ENCODE measurements at places on chromosomes 12 and 14.
A peak's percentile ranks its signal among the peaks of the same experiment; 100 is the strongest.

DNA sequence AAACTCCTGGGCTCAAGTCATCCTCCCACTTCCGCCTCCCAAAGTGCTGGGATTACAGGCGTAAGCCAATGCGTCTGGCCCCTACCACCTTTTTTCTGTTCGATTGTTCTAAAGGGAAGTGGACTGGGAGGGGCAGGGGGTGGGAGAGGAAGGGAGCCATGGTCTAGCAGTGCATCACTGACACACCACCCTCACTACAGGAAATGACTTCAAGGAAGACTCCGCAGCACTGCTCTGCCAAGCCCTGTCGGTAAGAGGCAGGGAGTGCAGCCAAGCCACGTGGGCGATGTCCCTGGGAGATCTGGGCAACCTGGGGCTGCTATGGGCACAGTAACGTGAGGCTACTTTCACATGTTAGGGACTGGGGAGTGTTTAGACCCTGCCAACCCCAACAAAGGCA lies 18.0 kb downstream of the LRRC74A start:
- peak; percentile 69 for DNase-seq

- DNase-seq = no peak
Observed at GRCh38 chr14:96576359-96576758, 74.2 kb downstream of the PAPOLA start.

GRCh38 chr14:76720382-76720813 lies 40.9 kb upstream of the VASH1 start:
- no peak for DNase-seq

DNA sequence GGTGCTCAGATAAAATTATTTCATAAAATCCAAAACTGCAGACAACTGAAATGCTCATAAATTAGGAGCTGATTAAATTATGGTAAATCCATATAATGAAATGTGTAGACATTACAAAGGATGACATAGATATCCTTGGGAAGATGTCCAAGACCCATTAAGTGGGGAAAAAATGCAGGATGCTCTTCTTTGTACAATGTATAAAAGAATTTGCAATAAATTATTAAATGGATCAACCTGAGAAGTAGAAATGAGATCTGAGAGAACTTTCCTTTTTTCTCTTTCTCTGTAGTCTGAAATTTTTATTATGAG lies 336.4 kb upstream of the E2F7 start:
- no peak for DNase-seq

- DNase-seq = no peak
Observed at GRCh38 chr12:79871621-79872020, 63.3 kb downstream of the PPP1R12A start.

DNA sequence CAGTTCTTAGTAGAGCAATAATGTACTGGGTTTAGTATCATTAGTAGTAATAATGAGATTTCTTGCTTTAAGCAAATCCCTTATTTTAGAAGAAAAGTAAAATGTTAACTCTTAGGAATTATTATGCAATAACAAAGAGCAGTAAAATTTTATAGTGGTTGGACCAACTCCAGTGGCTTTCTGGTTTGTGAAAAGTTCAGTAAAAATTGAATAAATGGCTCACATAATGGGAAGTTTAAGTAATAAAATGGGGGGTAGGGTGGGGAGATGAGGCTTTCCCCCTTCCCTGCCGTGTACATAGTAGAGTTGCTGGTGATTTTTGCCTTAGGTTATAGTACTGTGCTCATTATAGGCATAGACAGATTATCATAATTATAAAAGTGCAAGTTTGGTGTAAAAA lies 250.5 kb upstream of the ATP2B1 start:
- no peak for DNase-seq

GRCh38 chr12:57850854-57851430 lies 4.4 kb upstream of the CTDSP2 start:
- no peak for DNase-seq

GRCh38 chr12:51185171-51185717 lies 12.3 kb upstream of the TFCP2 start:
- DNase-seq = no peak

DNA sequence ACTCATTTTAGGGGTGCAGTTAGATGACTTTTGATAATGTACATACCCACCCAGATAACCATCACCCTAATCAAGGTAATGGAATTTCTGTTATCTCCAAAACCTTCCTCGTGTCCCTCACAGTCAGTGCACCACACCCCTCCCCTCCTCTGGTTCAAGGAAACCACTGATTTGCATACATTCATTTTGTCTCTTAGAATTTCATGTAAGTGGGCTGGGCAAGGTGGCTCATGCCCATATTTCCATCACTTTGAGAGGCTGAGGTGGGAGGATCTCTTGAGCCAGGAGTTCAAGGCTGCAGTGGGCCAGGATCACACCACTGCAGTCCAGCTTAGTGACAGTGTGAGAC lies 15.7 kb downstream of the ADIPOR2 start:
- DNase-seq = no peak

- DNase-seq = no peak
Observed at GRCh38 chr14:92687681-92688433, 60.6 kb downstream of the LGMN start.

- no peak for DNase-seq
Observed at GRCh38 chr12:131263626-131264025, 309.9 kb downstream of the ADGRD1 start.

GRCh38 chr14:48725051-48725734 lies 861.0 kb downstream of the RPS29 start:
- no peak for DNase-seq

DNA sequence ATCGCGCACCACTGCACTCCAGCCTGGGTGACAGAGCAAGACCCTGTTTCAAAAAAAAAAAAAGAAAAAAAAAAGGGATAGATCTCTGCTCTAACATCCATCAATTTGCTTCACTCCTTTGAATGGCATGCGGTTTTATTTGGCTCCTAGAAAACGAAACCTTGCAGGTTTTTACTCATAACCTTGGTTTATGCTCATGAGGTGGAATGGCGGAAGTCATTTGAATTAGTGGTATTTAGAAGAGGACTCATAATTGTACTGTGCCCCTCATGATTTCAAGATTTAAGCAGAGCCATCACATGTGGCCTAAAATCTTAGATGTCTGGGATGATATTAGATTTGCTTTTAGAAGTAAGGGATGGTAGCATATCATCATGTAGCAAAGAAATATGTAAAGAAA lies 29.4 kb downstream of the RBMS2 start:
- no peak for DNase-seq
